Panc1 (cell line): ENCODE measurements at places on chromosomes 3 and 15.
A peak's percentile ranks its signal among the peaks of the same experiment; 100 is the strongest.

- no peak for DNase-seq
These were observed 911 bp downstream of the RFTN1 start for GRCh38 chr3:16512435-16513140.

- DNase-seq, result no peak
These were observed 314.0 kb downstream of the KBTBD8 start for GRCh38 chr3:67312155-67312554.

GRCh38 chr3:113200946-113201345 is 10.4 kb upstream of the BOC start:
- DNase-seq, result no peak

GRCh38 chr3:126901631-126902030 is 81.3 kb upstream of the PLXNA1 start:
- no peak for DNase-seq

DNA sequence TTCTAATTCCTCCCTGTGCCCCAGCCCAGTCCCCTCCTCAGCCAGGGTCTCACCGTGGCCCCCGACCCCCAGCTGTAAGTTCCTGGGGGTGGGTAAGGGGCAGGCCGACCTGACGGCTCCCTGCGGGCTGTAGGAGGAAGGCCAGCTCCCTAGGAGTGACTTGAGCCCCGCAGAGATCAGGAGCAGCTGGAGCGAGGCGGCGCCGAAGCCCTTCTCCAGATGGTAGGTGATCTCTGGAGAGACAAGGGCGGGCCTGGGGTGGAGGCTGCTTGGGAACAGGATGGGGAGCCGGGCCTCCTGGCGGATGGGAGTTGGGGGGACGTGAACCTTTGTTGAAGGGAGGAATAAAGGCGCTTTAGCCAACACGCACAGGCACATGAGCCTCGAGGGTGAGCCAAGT is 4.2 kb downstream of the SLC28A1 start:
- no peak for DNase-seq

DNA sequence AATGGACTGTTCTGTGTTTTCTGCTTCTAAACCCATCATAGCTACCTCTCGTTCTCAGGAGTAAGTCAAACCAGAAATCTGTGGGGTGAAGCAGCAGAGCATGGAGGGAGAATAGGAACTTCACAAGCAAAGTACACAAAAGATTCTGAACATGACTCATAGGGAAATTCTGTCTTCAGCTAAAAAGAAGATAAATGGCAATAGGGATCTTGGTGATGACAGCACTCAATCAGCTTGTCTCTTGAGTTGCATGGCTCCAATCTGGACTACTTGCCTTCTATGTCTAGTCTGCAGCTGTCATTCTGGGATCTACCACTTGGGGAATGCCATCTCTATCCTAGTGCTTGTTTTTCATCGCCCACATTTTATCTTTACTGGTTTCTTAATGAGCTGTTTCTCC is 13.5 kb upstream of the GRAMD1C start:
- DNase-seq, result no peak

DNA sequence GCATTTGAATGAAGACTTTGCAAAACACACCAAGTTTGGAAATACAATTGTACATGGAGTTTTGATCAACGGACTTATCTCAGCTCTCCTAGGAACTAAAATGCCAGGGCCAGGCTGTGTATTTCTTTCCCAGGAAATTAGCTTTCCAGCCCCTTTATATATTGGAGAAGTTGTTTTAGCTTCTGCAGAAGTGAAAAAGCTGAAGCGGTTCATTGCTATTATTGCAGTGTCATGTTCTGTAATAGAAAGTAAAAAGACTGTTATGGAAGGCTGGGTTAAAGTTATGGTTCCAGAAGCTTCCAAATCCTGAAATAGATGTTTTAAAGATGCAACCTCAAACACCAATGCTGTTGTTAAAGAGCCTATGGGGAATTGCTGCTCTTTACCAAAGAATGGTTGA is 11.5 kb downstream of the HTD2 start:
- no peak for DNase-seq

GRCh38 chr3:148778926-148779325 is 48.7 kb upstream of the CPB1 start:
- no peak for DNase-seq

GRCh38 chr3:44995142-44995770 is 19.2 kb downstream of the EXOSC7 start:
- no peak for DNase-seq

- DNase-seq, result no peak
These were observed 375.1 kb downstream of the SHQ1 start for GRCh38 chr3:72473156-72473555.

DNA sequence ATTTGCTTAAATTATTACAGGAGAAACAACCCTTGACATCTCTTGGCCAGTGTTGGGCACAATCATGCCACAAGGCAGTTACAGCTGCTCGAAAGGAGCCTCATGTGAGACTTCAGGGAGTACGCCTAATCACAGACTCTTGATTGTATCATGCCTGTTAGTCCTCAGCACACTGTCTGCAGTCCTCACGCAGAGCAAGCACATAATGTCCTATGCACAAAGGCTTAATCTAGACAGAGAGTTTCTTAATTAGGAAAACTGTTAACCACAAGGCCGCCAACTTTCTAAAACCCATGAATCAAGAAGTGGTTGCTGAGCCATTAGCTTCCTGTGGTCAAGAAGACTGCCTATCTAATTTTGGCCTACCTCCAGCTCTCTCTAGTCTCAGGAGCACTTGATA is 172.0 kb downstream of the UNC13C start:
- no peak for DNase-seq

DNA sequence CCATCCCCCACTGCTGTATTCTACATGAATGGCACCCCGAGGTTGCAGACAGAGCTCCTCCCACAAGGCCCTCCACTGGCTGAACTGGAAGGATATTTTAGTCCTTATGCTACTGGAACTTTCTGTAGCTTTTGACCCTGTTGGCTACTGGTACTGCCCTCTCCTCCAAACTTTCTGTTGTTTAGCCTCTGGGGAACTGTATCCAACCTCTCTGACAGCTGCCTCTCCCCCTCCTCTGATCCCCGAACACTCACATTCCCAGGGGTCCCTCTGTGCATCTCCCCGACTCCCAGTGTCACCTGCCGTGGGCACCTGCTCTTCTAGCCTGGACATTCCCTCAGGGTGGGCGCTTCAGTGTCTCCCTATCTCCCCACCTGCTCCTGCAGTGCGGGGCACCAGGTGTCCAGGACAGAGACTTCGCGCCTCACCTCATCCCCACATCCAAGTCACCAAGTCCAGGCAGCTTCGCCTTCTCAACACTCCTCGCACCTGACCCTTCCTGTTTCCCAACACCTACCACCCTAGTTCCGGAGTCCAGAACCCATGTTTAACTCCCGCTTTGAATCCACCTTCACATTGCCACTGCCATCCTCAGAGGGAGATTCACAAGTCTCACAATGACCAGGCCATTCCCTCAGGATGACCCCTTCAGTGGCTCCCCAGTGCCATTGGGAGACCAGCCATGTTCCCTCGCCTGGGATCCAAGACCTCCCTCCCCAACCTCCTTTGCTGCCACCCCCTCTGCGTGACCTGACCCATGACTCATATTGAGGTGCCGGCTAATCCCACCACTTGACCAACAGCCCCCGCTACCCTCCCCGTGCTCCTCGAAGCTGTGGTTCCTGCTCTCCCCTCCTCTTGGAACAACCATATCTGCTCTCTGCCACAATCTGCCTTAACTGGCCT is 34.2 kb downstream of the BDH1 start:
- no peak for DNase-seq

DNA sequence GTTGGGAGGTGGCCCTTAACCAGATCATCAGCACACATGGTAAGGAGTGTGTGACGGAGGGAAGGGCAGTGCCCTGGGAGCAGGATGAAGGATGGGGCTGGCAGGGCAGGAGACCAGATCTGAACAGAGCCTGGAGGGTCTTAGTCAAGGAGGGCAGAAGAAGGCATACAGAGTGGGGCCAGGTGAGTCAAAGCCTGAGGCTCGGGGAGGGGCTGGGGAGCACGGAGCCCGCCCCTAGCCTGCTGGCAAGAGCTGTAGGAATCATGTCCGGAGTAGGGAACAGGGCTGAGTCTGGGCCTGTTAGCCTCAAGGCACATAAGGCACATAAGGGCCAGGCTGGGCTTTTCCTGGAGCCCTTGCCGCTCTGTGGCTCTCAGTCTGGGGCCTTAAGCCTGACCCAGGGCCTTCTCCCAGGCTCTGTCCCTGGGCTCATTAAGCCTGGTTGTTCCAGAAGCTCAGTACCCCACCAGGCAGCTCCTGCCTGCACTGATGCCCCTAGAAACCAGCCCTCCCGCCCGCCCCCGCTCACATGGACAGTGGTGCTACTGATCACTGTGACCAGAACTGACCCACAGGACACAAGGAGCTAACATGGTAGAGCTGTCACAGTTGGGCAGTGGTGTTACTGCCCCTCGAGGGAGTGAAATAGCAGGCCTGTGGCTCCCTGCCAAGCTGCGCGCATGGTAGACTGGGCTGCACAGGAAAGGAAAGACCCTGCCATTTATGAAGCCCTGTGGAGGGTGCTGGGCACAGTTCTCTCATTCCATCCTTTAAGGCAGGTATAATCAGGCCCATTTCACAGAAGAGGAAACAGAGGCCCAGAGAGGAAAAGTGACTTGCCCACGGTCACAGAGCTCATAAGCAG is 14.6 kb downstream of the ISG20 start:
- DNase-seq, result no peak

- DNase-seq, result no peak
These were observed 33.2 kb downstream of the CBLB start for GRCh38 chr3:105835606-105836005.

- peak; percentile 53 for DNase-seq
These were observed 35.6 kb upstream of the PYDC2 start for GRCh38 chr3:191425322-191425734.

- no peak for DNase-seq
These were observed 169.1 kb upstream of the CCDC54 start for GRCh38 chr3:107208100-107208499.

DNA sequence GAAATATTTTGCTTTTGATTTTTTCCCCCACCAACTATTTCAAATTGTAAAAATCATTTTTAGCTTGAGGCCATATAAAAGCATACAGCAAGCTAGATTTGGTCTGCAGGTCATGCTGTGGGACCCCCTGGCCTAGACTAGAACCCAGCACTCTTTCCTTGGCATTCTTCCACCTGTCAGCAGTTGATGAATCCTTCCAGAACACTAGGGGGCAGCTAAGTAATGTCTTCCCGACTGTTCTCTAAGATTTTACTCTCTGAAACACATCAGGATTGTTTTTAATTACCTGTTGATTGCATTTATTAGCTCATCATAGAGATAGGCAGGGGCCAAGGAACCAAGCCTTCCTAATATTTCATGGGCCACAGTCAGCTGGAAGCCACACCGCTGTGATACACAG is 174.5 kb downstream of the CACNA1D start:
- no peak for DNase-seq

DNA sequence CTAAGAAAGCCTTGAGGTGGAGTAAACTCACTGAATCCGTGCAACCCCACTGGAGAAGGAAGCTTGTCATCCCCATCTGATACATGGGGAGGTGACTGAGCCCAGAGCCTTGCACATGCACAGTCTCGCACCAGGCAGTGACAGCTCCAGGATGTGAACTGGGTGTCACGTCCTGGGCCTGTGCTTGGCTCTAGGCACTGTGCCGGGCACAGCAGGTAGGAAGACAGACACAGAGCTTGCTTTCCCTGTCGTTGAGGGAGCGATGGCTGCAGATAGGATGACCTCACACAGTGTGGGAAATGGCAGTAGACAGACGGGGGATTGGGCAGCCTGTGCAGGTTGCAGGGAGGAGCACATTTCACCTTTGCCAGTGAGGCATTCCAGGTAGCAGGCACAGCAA is 12.2 kb upstream of the ATP2B2 start:
- DNase-seq, result no peak

GRCh38 chr15:65375871-65376607 is 1.8 kb downstream of the IGDCC3 start:
- no peak for DNase-seq

- no peak for DNase-seq
These were observed 164.3 kb upstream of the NUDT16 start for GRCh38 chr3:131217296-131217741.

DNA sequence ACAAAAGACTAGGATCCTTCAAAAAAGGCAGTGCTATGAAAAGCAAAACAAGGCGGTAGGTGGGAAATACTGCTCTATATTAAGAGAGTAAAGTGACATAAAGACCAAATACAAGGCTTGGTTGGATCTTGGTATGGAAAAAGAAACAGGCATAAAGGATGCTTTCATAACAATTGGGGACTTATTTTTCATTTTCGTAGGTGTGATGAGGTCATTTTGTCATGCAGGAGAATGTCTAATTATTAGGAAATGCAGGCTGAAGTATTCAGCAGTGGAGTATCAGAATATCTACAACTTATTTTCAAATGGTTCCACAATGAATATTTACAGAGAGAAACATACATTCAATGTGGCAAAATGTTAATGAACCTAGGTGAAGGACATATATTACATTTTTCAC is 9.0 kb downstream of the XPC start:
- DNase-seq, result no peak

- DNase-seq, result no peak
These were observed 160.5 kb upstream of the CCDC54 start for GRCh38 chr3:107216711-107217110.

DNA sequence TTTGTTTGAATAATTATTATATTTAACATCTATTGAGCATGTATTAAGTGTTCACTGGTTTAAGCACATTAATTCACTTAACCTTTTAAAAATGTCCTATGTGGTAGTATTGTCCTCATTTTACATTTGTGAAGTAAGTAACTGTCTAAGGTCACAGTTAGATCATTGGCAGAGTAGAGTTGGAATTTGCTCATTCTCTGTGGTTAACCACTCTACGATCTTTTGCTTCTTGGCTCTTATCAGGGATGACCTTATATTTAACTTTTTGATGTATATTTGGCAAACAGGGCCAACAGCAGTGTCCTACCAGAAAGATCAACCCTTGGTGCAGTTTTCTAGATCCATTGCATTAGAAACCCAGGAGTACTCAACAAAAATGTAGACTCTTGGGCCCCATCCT is 34.0 kb downstream of the PXK start:
- no peak for DNase-seq

- no peak for DNase-seq
These were observed at the start of gene B3GNT5 for GRCh38 chr3:183252973-183253527. B3GNT5 (plus strand) TSS chr3:183253253; CDS start chr3:183269799, 16,546 bp downstream.

DNA sequence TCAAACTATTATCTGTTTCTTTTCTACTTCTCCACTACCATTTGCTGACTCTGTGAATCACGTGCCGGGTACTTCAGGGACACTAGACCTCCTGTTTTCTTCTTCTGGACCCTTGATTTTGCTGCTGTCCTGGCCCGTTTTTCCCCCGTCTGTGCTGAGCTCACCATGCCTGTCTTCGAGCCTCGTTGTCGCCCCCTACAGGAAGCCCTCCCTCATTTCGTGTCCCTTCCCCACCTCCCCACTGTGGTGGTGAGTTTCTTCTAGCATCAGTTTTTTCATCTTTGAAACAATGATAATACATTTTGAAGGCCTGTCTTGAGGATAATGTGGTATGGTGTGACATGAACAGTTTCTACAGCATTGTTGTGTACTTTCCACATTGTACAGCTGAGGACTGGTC is 12.8 kb downstream of the GABRG3 start:
- no peak for DNase-seq

DNA sequence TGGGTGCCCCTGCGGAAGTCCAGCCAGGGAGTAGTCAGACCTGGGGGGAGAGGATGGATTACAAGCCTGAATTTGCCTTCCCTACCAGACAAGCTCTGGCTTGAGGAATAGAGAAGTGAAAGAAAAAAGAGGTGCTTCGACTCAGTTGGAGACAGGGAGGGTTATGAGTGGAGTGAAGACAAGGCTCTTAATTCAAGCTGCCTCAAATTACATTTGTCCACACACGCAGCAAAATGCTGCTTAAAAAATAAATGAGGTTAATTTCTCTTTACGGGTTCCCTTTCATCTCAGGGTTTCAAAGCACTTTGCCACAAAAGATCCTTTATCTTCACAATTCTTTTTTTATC is 49.0 kb upstream of the SLC4A7 start:
- DNase-seq, result no peak

GRCh38 chr3:48151058-48151806 is 37.0 kb downstream of the CDC25A start:
- peak; percentile 50 for DNase-seq
